ENCODE measurements at places on chromosomes 7 and 10. TPM values are rescaled to one million over a fixed set of nuclear protein-coding genes. Genes with fewer than 3 reads are reported as not detected.

ZPBP gene
- total RNA-seq, result 0.36 TPM

CRYGN gene
- 0.90 TPM for total RNA-seq

NFE2L3 gene
- 21.5 TPM for total RNA-seq

GRCh38 chr7:140249036-140249806 lies 72.4 kb upstream of the KDM7A start:
- DNase-seq, result no peak
- H3K27ac ChIP-seq, result no peak overlapping the region
- H3K4me3 ChIP-seq, result no peak overlapping the region
- no peaks in the 10 kb centered on the region for H3K36me3 ChIP-seq
- no peaks in the 10 kb centered on the region for H3K27me3 ChIP-seq
- peaks cover 21% of the 10 kb centered on the region for H3K4me1 ChIP-seq

XRCC2 gene
- total RNA-seq, result 17.2 TPM

- H3K36me3 ChIP-seq, result peaks cover 47% of the 10 kb centered on the region
- H3K4me1 ChIP-seq, result peaks cover 43% of the 10 kb centered on the region
- H3K27ac ChIP-seq, result peak overlapping the region; percentile 46
- no peaks in the 10 kb centered on the region for H3K27me3 ChIP-seq
Measured at GRCh38 chr7:2968176-2968575, 75.5 kb downstream of the CARD11 start.

- H3K27me3 ChIP-seq, result no peaks in the 10 kb centered on the region
- no peak overlapping the region for H3K4me3 ChIP-seq
Measured at GRCh38 chr10:45438466-45439090, 64.6 kb downstream of the ALOX5 start.

DNA sequence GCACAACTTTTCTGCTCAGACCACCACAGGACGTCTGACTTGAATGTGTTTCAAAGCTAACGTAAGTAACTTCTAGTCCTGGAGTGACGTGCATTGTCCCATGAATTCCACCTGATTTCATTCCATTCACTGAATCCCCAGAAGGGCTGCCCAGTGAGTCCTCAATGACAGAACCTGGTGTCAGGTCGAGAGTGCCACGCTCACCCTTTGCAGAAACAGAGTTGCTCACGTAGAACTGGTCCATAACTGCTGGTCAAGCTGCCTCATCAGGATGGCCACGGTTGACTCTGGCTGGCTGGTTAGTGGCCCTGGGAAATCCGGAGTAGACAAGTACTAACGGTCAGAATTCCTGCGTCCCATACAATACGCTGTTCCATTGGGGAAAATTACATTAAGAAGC lies 50.6 kb upstream of the UBE3C start:
- H3K4me1 ChIP-seq, result no peaks in the 10 kb centered on the region
- no peak overlapping the region for H3K27ac ChIP-seq
- H3K4me3 ChIP-seq, result no peak overlapping the region
- no peak for DNase-seq
- H3K27me3 ChIP-seq, result peaks cover 11% of the 10 kb centered on the region
- H3K36me3 ChIP-seq, result no peaks in the 10 kb centered on the region

CALY gene
- total RNA-seq, result not detected

All from activated CD8-positive, alpha-beta T cell treated with anti-CD3 and anti-CD28 coated beads for 36 hours (primary cell).